ENCODE measurements at places on chromosomes 2 and 18. TPM values are rescaled to one million over a fixed set of nuclear protein-coding genes. Genes with fewer than 3 reads are reported as not detected.

DNA sequence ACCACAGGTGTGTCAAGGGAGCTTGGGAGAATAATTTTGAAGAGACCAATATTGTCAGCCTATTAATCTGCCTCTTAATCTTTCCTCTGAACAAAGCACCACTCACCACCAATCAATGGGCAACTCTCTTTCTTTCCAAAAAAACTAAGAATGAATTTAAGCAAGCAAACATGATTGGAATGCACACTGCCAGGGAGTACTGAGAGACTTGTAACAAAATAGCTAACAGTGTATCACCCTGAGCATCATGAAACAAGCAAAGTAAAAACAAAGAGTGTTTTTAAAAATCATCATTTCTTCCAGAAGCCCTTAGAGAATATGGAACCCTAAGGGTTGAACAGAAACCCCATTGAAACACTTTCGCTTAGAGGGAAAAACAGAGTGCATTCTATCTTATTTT lies 299.7 kb downstream of the DSEL start:
- no peak for DNase-seq

GRCh38 chr2:146821836-146822316 lies 1023.0 kb upstream of the ACVR2A start:
- peak; percentile 65 for DNase-seq

DNA sequence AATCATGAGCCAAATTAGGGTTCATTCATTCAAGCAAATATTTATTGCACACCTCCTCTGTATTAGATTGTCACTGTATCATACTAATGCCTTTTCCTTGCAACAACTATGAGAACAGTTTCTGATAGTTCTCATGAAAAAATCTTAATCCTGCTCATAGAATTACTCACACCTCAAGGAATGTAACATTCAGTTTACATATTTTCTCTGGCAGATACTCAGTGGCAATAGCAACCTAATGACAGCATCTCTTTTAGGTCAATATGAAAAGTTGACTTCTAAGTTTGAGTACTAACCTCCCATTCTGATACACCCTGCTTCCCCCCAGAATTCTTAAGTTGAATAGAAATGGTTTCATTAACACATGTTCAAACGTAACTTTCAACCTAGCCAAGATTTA lies 132.0 kb downstream of the VWC2L start:
- DNase-seq, result peak; percentile 67

GRCh38 chr18:13265008-13265910 lies 46.7 kb downstream of the LDLRAD4 start:
- no peak for DNase-seq

GRCh38 chr2:183253441-183254130 lies 129.3 kb downstream of the NUP35 start:
- DNase-seq, result no peak

DNA sequence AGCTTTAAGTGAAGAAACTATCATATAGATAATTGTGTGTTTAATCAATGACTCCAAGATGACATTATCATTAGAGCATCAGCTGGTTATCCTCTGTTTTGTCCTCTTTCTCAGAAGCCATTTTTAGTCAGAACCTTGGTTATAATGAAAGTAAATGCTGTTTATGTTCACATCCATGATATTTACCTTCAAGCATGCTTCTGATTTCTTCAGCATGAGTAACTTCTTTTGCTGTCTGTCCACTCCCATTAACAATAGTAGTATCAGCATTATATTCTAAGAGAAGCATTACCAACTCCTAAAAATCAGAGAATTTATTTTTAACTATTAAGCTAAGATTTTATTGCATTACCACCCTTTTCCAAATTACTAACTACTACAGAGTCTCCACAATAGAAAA lies 56.3 kb downstream of the OSBPL1A start:
- no peak for DNase-seq

DNA sequence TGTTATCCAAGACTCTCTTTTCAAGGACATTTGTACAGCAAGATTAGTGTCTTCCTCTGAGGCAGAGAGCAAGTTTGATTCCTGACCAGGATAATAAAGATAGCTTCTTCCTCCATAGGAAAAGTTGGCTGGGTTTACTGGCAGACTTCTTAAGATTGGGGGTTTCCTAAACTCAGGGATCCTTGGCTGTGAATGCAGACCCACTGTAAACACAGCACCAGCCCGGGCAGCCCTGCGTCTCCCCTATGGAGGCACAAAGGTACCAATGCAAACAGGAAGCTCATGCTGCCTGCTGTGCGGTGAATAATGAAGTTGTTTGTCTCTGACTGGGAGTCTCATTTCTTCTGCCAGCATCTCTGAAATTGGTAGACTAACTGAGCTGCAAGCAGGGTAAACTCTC lies 96.2 kb upstream of the ARHGAP28 start:
- no peak for DNase-seq

DNA sequence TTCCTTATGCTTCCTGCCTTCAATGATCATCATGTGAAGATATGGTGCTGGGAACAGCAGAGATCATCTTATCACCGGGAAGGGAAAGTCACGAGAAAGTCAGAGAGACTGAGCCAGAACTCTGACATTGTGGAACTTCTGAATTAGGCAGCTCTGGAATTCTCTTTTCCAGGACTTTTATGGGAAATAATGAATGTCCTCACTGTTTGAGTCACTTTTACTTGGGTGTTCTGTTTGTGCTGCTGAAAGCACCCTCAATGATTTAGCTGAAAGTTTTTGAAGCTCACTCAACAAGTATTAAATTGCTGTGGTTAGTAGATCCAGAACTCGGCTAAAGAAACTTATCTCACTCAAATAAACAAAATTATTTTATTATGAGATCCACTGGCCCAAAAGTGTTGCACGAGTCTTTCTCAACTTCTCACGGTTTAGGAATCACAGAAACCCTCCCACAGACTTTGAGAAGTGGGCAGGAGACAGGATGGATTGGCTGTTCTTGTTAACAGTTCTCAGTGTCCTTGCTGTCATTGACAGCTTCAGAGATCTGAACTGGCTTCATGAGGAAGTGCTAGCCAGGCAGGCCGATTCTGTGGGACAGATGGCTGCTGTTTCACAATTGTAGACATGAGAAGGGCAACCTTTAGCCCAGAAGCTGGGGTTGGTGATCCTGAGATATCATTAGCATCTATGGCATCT lies 26.4 kb upstream of the ATRAID start:
- DNase-seq, result no peak

GRCh38 chr18:22355598-22355997 lies 62.1 kb downstream of the CTAGE1 start:
- no peak for DNase-seq

- DNase-seq, result no peak
Observed at GRCh38 chr18:28041366-28041765, 135.6 kb downstream of the CDH2 start.

DNA sequence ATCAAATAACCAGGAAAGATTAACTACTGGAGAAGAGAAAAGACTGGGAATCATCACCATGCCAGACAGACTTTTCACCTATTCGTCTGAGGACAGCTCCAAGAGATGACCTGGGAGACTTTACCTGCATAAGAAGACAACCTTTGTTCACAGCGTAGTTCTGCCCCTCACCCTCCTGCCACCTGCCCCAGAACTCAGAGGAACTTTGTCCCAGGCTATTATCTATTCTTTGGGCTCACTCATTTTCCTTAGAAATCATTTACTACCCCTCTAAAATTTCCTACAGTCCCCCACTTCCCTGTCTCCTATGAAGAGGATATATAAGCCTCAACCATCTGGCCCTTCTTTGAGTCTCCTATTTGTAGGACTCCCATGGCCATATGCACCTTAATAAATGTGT lies 19.3 kb upstream of the COPS8 start:
- no peak for DNase-seq

DNA sequence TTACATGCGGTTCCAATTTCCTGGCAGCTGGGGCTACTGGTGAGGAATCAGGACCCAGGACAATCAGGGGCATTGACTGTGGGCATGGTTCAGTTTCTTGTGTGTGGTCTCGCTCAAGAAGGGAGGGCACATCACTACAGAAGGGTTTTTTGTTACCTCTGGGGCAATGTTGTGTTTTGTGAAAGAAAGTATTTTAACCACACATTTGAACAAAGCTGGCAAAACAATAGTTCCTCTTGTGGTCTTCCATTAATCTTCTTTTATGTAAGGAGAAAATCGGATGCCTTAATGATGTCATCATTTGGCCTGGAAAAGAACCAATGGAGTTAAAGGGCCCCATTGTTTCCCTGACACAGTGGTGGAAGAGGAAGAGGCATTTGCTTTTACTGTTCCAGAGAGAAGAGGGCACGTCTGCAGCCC lies 197.4 kb downstream of the SH3BP4 start:
- no peak for DNase-seq

GRCh38 chr2:98543214-98543613 lies 65.1 kb downstream of the COA5 start:
- DNase-seq, result no peak

DNA sequence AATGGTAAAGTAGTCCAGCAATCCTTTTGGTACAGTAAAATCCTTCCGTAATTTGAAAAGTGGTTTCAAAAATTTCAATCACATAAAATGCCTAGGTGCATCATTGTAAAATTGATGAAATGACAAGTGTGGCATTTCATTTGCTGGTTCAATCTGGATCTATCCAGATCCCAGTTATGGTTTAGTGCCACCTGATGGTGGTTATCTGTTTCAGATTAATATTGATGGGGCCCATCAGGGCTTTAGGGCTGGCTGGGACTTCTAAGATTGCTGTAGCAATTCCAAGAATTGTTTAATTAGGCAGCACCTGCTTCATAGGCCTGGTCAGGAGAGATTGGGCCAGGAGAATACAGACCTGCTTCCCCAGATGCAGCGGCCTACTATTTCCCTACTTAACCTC lies 55.5 kb upstream of the PIK3C3 start:
- peak; percentile 27 for DNase-seq

GRCh38 chr2:196399722-196400691 lies 228.6 kb upstream of the STK17B start:
- peak; percentile 79 for DNase-seq

GRCh38 chr2:44579115-44579836 lies 217.5 kb downstream of the CAMKMT start:
- peak; percentile 77 for DNase-seq

DNA sequence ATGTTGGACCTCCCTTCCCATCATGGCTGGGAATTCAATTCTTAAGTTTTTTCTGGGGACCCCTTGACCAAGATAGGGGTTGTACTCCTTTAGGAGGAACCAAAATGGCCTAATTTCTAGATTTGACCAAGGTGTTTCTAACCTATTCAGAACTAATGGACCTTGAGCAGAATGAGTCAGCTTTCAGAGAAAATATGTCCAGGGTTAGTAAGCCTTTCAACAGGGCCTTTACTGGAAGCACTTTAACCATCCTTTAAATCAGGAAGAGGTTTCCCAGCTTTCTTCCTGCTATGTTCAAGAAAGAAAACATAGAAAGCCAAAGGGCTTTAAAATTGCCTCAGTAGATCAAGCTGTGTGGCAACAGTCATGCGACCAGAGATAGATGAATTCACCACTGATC lies 1184.9 kb upstream of the ACVR2A start:
- DNase-seq, result no peak

DNA sequence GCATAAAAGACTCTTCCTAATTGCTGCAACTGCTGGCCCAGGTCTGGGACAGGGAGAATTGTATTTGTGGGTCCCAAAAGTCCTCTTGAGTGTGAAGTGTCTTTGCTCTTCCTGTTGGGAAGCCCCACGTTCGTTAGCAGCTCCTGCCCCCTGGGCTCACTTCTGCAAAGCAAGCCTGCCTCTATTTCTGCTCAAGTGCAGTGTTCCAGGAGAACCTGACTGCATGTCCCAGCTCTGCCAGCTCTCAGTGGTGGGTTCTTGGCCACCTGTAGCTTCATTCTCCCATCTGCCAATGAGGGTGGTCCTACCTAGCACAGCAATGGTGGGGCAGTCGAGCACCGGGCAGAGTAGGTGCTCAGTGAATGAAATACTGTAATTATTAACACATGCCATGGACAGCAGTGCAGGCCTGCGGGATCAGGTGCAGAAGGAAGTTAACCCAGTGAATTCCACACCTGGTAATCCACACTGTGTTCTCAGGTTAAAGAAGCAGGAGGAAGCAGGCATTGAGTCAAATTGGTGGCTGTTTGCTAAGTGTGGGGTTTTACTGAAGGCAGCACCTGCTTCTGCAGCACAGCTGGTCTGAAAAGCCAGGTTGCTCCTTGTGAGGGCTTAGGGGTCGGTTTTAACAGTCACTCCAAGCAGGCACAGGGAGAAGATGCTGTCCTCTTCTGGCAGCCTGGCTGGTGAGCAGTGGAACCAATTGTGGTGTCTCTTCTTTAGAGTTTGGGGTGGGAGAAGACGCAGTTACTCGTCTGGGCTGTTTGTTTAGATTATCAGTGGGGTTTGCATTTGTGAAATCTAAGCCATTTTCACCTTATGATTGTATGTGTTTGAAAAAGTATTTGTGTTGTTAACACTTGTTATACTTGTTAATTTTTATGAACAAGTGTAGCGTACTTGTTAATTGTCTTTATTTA lies 54.3 kb downstream of the DGKD start:
- no peak for DNase-seq

GRCh38 chr2:196607073-196607472 lies 32.4 kb upstream of the CCDC150 start:
- no peak for DNase-seq

- DNase-seq, result no peak
Observed at GRCh38 chr18:42756214-42756613, 359.3 kb downstream of the RIT2 start.

- no peak for DNase-seq
Observed at GRCh38 chr2:109364217-109364616, 235.2 kb downstream of the SH3RF3 start.

- no peak for DNase-seq
Observed at GRCh38 chr18:23583071-23583865, 3.0 kb downstream of the NPC1 start.

GRCh38 chr18:40904295-40904694 lies 1050.7 kb upstream of the PIK3C3 start:
- no peak for DNase-seq

DNA sequence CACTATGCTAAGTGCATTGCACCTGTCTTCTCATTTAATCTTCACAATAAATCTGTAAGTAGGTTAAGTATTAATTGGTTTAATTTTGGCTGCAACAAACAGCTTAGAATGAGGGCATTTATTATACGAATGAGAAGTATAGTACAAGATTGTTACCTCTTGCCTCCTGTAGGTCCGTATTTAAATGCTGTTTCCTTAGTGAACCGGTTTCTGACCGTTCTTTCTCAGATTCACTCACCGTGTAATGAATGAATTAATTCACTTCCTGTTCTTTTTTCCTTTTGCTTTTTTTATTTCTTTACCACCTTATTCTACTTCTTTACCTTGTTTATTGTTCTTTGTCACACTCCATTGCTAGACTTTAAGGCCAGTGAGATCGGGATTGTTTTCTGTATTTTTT lies 153.8 kb upstream of the RASGRP3 start:
- DNase-seq, result no peak

GRCh38 chr2:150371044-150371818 lies 116.2 kb downstream of the RND3 start:
- DNase-seq, result no peak

OSBPL6 gene
- total RNA-seq, result 4.0 TPM

CPLX4 gene
- not detected for total RNA-seq

STARD6 gene
- total RNA-seq, result not detected

LYPD6B gene
- 1.9 TPM for total RNA-seq

NYAP2 gene
- not detected for total RNA-seq

ST8SIA3 gene
- not detected for total RNA-seq

UGT1A4 gene
- total RNA-seq, result not detected

KCNIP3 gene
- 19.1 TPM for total RNA-seq

PAPOLG gene
- total RNA-seq, result 8.8 TPM

Data from PC-3 (cell line).